ENCODE measurements at places on chromosomes 16 and 17.

DNA sequence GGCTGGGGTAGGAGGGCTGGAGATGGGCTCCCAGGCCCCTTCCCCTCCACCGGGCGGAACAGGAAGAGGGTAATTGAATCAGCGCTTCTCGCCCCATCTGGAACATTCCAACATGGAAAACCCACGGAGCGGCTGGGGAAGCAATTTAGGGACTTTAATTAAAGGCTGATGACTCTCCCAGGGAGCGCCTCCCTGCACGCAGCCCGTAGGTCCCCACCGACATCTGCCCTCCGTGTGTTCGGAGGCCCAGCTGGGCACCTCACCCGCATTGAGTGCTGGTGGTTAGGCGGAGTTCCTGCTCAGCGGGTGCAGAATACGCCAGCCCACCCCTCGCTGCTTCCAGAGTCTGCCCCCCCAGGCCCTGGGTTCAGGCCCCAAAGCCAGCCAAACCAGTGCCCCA, 10.0 kb downstream of the HS3ST6 start:
- no peak for DNase-seq

- no peak for DNase-seq
Measured at GRCh38 chr16:30041841-30042240, 10.8 kb upstream of the TLCD3B start.

DNA sequence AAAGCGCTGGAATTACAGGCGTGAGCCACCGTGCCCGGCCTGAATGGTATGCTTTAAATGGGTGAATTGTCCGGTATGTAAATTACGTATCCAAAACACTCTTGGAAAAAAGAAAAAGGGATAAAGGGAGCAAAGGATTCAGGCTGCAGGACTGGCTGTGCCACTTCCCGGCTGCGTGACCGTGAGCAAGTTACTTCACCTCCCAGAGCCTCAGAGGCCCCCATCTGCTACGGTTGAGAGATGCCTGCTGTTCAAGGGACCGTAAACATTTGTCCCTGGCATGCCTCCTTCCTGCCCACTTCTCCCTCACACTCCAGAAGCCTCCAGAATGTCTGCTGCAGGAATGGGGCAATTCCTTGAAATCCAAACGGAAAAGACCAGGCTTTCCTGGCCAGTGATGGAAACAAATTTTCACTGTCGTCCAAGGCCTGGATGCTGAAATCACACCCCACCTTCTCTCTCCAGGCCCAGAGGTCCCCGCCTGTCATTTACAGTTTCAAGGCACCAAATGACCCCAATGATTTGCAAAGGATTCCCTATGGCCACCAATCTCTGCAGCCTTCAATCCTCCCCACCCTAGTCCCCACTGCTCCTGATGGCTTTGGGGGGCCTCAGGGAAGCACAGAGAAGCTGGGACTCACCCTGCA, 22.9 kb upstream of the LITAF start:
- DNase-seq = no peak

GRCh38 chr16:23700509-23700908, 12.5 kb downstream of the ERN2 start:
- DNase-seq = no peak

DNA sequence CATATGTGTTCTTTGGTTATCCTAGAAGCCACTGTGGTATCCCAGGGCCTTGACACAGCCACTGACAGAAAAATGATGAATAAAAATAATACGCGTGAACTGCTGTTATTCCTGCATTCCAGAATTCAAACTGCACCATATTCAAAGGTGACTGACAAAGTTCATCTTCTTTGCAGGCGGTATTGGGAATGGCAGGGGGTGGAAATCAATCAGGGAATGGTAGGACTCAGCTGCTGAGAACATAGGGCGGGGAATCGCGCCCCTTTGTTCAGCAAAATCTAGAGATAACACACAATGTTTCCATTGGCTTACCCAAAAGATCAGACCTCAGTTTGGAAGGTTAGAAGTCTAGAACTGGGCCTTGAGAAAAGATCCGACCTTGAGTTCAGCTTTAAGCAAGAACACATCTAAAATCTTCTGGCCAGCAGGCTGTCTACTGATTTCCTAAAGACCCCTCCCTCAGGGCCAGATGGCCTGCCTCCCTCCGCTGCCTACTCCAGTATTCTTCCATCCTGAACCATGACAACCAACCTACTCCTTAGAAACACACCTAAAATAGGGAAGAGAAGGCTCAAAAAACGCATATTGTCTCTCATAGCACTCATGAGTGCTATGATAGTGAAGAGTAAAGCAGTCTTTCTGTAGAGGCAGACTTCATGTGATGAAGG, 34.1 kb downstream of the CDK5R1 start:
- DNase-seq = no peak

DNA sequence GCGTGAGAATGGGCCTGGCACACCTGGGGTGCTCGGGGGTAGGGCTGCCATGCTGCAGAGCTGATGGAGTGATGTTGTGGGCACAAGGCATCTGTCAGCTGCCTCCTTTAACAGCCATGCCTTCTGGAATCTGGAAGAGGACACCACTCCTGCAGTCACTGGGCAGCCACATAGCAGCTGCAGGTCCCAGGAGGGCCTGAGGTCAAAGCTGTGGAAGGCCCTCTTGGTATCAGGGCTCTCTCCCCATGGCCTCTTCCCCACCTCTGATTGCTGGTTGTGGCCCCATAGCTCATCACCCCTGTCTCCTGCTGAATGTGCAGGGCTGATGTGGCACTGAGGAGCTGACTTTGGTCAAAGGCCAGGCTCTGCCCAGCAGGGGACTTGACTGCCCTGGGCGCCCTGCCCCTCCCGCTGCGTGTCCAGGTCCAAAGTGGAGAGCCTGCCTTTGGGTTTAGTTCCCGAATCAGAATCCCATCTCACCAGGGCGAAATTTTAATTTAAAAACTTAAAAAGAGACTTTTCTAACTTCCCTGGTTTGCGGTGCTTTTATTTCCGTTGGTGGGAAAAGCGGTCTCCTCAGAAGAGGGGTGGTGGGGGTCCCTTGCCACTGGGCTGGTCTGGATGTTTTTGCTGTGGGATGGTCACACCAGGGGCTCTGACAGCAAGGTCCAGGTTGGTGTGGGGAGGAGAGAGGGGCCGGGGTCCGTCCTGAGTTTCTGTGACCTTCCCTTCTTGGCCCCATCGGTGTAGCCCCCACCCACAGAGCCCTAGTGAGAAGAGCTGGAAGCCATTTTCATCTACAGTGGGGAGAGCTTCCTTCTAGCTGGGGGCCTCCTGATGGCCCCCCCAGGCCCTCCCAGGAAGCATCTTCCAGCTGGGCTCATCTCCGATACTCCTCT, 5.9 kb downstream of the UBALD2 start:
- no peak for DNase-seq

DNA sequence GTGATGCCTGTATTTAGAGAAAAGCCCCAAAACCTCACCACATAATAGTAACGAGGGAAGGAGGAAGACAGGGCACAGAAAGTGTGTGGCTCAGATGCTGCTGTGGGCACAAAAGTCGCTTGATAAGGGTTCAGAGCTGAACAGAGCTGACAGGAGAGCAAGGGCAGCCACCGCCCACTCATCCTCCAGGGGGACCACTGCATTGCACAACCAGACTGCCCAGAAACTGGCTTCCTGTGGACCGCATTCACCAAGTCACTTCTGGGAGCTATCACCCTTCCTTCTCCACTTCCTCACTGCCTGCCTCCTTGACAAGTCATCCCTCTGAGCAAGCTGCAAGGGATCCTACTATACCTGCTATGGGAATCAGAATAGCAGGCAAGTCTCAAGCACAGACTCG, 512.4 kb upstream of the CDH11 start:
- no peak for DNase-seq

DNA sequence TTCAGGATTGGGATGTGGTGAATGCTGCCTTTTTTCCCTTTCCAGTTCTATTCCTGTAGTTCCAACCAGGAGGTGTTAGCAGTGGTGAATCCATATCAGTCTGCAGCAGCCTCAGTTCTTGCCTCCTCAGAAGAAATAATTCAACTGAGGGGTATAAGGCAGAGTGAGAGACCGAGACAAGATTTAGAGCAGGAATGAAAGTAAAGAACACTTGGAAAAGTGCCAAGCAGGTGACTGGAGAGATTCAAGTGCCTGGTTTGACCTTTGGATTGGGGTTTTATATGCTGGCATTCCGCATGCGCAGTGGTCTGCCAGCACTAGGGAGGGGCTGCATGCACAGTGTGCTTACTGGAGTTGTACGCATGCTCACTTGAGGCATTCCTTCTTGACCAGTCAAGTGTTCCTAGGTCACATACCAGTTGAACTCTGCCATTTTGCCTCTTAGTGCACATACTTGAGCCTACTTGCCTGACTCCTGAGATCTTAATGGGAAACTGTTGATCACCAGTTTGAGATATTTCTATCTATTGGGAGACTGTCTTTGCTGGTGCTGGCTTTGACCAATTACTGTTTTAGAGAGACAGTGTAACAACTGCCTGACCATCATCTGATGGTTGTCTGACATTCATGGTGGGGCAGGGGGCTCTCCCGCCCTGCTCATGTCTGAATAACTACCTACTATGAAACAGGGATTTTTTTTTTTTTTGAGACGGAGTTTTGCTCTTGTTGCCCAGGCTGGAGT, 680 bp upstream of the CCL15 start:
- DNase-seq = no peak

DNA sequence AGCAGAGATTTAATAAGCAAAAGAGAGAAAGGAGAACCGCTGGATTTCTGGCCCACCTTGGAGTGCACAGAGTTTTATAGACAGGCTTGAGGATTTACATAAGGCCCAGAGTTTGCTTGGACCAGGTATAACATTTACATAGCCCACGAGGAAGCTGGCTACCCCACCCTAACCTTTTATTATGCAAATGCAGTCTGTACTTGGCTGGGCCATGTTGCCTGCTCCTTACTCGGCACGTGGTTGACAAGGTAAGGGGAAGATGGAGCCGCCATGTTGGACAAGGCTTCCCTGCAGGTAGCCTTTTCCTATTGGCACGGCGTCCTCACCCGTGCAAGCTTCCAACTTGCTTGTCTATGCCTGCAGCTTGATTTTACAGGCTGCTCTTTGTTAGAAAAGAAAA, 35.2 kb upstream of the HS3ST3A1 start:
- no peak for DNase-seq

GRCh38 chr17:1590029-1590746, 27.6 kb upstream of the PITPNA start:
- DNase-seq = no peak

- DNase-seq = no peak
Measured at GRCh38 chr17:79000396-79001189, 9.0 kb downstream of the CANT1 start.

- DNase-seq = no peak
Measured at GRCh38 chr17:80481284-80482057, 5.1 kb upstream of the NPTX1 start.

GRCh38 chr17:28472871-28473497, 460 bp upstream of the SLC13A2 start:
- no peak for DNase-seq

- DNase-seq = no peak
Measured at GRCh38 chr16:11099672-11100205, 155.4 kb downstream of the CLEC16A start.

GRCh38 chr17:49063652-49064051, 66.5 kb downstream of the IGF2BP1 start:
- no peak for DNase-seq

GRCh38 chr17:14926526-14927122, 338.5 kb downstream of the PMP22 start:
- DNase-seq = peak; percentile 11

- no peak for DNase-seq
Measured at GRCh38 chr17:47219621-47220475, 10.7 kb downstream of the MYL4 start.

GRCh38 chr17:69593351-69593715, 178.8 kb downstream of the MAP2K6 start:
- DNase-seq = no peak

DNA sequence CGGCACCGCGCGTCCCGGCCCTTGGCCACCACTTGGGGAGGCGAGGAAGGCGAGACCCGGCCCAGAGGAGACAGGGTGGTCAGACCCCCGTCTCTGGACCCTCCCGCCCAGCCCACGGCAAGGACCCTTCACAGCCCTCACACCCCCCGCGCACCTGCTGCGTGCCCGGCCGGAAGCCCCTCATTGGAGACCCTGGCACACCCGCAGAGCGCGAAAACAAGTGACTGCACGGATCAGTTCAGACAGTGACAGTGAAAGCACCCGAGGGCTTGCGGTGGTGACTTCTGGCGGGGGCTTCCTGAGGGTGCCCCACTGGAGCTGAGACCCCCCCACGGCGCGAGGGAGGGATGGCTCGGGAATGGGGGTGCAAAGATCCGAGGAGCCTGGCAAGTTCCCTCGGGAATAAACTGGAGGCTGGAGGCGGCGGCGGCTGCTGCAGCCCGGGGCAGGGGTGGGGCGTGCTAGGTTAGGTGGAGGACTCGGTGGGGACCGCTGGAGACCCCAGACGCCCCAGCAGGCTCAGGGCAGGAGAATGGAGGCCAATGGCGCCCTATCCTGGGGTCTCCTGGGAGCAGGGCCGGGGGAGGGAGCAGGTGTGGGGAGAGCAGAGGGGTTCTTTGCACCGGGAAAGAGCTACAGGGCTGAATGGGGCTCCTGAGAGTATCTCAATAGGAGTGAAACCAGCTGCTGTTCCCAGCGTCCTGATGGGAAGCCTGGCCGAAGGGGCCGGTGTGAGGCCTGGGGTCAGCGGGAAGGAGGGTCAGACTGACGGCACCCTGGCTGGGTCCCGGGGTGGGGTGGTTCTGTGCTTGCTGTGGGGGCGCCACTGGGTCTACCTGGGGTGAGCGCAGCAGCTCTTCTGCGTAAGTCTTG, 824 bp upstream of the FBXL16 start:
- no peak for DNase-seq

DNA sequence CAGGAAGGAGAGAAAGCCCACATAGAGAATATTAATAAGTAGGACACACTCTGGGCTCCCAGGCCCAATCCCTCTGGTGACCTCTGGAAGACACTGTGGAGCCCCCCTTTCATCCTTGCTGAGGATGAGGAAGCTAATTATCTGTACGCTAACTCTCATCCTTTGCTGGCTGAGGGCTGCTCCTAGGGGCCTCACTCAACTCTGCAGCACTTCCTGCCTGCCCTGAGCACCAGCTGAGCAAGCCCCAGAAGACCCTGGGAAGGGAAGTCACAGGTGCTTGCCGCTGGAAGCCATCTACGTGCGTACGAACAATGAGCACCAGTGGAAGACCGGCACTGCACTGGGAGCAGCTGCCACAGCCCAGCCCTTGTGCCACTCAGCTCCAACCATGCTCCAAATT, 145.8 kb upstream of the CDH5 start:
- DNase-seq = no peak

GRCh38 chr17:73623818-73624217, 20.4 kb downstream of the SDK2 start:
- no peak for DNase-seq

- DNase-seq = no peak
Measured at GRCh38 chr16:83145297-83145696, 518.5 kb downstream of the CDH13 start.

- no peak for DNase-seq
Measured at GRCh38 chr17:74182041-74182723, 21.3 kb upstream of the RPL38 start.

Measured in stimulated activated CD4-positive, alpha-beta T cell treated with anti-CD3 and anti-CD28 coated beads, Interleukin-1b, Interleukin-23, amount 100 ng/mL, for 1 hour (primary cell).